ENCODE measurements at places on chromosomes 7 and 10.

GRCh38 chr7:322111-322671 is 32.2 kb downstream of the FOXL3 start:
- DNase-seq, result peak; percentile 51

- no peak for DNase-seq
Measured at GRCh38 chr7:149753375-149754233, 19.8 kb downstream of the ZNF467 start.

- no peak for DNase-seq
Measured at GRCh38 chr10:23571884-23572283, 133.0 kb downstream of the OTUD1 start.

GRCh38 chr10:11005725-11006427 is 11.8 kb upstream of the CELF2 start:
- DNase-seq, result no peak

GRCh38 chr7:133395551-133395950 is 142.7 kb downstream of the EXOC4 start:
- DNase-seq, result no peak

DNA sequence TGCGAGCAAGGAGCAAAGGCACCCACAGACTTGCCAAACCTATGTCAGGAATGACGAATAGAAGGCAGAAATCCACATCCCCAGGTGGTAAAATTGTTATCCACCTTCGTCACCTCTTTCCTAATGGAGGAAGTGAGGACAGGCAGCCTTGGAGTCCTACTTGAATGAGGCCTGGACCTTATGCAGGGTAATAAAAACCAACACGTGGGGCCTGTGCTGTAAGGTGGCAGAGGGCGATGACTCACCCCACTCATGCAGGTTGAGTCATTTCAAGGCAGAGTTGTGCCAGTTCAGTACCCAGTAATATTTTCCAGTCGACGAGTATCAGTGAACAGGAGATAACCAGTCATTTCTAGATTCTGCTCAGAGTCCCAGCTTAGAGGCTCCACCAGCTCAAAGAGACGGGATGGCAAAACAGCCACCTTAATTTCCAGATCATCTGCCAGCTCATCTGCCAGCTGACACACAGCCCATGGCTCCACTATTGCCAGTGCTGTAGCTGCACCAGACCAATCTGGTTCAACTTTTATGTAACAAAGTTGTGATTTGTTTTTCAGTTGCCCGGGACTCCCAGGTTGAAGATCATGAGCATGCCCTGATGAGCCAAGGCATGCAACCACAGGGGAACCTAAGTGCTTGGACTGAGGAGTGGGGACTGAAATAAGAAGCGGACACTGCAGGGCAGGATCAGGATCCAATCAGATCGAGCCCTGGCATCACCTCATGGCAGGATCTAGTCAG is 176.2 kb upstream of the ITGB1 start:
- no peak for DNase-seq

- no peak for DNase-seq
Measured at GRCh38 chr10:122140941-122141623, 130.0 kb upstream of the BTBD16 start.

DNA sequence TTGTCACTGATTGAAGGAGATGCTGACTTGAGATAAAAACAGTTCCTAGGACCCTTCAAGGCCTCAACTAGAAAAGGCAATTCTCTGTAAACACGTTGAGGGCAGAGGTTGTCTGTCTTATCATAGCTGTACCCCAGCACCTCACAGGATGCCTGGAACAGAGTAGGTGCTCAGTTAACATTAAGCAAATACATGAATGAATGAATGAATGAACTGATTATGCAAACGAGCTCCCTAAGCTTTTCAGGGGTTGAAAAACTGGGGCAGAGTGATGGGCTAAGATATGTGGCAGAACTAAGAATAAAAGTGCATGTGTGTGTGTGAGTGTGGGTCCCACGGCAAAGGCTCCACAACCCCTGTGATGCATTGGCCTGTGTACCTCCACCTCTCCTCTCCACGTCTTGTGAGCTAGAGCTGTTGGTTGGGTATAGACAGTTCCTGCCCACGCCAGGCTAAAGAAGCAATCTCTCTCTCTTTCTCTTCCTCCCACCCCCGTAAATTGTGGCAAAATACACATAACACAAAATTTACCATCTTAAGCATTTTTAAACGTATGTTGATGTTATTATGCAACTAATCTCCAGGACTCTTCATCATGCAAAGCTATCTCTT is 20.9 kb upstream of the SMC3 start:
- DNase-seq, result no peak

DNA sequence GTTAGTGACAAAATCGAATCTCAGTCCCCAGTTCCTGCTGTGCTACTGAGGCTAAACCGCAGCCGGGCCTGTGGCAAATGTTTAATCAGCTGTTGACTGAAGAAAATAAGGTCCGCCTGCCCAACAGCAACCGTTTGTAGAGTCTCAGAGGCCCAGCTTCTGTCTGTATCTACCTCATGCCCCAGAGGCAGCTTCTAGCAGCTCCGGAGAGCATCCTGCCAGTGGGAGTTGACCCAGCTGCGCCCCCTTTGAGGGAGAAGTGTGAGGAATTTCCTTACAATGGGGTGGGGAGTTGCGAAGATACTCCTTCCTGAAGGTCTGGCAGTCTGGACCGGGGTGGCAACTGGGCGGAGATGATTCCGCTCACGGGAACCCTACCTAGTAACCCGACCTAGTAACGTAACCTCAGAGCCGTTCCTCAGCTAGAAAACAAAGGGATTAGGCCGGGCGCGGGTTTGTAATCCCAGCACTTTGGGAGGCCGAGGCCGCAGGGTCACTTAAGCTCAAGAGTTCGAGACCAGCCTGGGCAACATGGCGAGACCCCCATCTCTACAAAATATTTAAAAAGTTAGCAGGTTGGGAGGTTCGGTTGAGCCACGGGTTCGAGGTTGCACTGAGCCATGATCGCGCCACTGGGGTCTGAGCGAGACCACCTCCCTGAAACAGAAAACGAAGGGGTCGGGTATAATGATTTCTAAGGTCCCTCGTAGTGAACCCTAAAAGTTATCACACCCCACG is 846 bp upstream of the ZNF775 start:
- peak; percentile 64 for DNase-seq

DNA sequence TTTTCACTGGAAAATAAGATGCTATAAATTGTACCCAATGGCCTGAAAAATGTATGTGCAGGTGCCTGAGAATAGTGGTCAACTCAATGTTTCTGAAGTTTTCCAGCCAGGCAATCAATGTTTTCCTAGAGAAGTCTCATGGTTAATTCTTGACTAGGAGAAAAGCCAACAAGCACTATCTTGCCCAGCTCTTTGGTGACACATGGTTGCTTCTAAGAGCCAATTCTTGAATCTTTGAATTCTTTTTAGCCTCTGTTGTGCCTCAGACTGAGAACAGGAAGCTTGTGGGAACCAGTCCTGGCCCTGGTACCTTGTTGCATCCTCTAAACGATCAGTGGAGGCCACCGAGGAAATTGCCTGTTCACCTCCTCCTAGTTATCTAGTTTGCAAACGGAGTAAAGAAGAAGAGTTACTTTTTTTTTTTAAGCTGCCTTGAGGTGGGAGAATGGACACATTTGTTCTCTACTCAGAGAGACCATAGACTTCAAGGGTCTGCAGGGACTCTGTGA is 144.0 kb upstream of the MKLN1 start:
- DNase-seq, result no peak

DNA sequence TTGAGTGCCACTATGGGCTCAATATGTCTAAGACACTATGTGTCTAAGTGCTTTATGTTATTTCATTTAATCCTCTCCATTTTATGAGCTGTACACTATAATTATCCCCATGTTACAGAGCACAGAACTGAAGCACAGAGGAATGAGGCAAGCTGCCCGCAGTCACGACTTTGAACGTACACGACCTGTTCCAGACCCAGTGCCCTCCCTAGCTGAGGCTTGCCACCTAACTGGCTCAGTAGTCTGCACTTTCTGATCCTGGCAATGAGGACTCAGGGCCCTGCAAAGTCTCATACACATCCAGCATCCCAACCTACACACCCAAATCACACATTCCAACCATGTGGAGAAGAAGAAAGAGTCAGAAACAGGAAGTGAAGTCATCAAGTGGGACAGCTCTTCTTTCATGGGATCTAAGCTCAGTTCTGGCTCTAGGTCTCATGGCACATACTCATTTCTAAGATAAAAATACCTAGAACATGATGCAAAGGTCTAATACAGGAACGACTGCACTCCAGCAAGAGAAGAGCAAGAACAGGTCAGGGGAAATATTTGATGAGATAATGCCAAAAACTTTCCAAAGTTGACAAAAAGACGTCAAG is 42.4 kb upstream of the DDC start:
- no peak for DNase-seq

DNA sequence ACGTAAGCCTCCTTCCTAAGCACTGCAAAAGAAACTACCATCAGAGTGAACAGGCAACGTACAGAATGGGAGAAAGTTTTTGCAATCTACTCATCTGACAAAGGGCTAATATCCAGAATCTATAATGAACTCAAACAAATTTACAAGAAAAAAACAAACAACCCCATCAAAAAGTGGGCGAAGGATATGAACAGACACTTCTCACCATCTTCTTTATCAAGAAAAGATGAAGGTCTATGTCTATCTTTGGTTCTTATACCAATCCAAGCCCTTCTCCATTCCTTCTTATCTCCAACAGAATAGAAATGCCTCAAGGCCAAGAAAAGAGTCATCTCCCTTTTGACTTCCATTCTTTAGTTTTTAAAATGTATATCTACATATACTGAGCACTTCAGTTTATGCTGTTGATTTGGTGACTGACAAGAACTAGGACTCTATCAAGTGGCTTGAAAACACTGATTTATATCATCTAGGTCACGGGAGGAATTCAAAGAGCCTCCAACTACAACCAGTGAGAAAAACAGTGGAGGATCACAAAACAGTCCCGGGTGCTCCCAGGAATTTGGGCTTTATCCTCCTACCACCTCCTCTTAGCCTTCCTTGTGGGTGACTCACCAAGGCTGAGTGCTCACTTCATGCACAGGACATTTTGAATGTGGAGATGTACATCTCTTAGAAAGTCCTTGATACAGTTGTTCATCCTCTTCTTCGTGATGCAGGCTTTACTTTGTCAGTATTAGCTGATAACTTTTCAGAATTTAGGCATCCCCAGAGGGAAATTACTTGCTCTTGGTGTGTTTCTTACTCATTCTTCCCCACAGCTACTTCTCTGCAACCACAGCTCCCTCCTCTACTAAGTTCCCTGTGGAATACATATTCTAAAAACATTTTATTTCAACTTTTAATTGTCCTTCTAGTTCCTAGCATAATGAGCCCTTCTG is 15.4 kb downstream of the TAS2R41 start:
- DNase-seq, result no peak

DNA sequence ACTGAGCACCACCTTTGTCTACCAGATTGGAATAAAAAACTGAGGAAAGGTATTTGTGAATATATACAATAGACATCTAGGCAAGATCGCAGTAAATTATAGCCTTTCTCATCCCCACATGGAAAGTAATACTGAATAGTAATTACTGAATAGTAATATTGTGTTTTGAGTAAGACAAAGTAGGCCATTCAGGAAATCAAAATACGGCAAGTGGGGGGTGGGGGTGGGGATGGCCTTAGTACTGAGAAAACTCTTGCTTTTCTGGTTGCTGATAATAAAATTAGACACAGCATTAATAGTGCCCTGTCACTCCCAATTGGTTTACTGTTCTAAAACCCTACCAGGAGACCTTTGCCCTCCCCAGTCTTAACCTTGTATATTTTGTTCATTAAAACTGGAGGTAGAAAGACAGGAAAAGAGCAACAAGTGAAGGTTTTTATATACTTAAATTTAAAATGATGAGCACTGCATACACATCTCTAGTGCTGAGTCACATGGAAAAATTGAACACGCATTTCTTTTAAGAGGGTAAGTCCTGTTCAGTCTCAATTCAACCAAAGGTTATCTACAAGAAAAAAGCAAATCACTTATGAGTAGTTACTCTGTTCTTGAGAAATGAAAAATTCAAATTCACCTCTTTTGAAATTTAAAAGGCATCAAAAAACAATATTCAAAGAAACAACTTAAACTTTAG is 65.6 kb downstream of the IGF2BP3 start:
- no peak for DNase-seq

DNA sequence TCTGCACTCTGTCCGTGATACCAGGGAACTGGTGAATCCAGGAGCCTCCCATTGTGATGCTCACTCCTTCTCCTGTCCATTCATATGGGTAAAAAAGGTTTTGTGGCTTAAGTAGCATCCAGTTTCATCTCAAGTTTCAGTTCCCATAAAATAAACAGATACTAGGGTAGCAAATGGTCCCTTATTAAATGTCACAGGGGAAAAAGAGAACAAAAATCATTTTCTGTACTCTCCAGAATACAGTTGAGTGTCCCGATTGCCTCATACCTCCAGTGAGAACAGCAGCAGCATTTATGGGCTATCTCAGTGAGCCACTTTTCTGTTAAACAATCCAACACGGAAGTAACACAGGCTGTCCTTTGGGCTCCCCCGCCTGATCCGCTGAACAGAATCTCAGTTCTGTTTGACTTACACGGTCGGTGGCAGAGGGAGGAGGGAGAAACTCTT is 179.6 kb downstream of the CELF2 start:
- DNase-seq, result no peak

GRCh38 chr10:71767420-71768035 is 5.8 kb downstream of the VSIR start:
- no peak for DNase-seq

GRCh38 chr7:1593091-1593866 is 23.4 kb upstream of the PSMG3 start:
- no peak for DNase-seq

DNA sequence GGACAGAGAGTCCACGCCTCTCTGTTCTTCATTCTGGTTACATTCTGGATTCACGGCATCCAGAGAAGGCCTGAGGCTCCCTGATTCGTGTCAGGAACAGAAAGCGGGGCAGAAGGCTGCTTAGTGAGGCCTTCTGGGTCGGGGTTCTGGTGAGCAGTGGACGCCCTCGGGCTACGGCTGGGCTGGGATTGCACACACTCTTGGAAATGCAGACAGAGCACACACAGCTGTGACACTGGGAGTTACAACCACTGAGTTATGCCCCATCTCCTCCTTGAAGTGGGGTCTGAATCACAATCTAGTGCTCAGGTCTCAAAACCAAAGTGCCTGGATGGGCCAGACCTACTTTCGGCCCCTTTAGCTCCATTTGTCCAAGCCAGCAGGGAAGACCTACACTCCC is 156.9 kb upstream of the GDF10 start:
- no peak for DNase-seq

- DNase-seq, result no peak
Measured at GRCh38 chr7:74364061-74364460, 74.9 kb downstream of the CLIP2 start.

DNA sequence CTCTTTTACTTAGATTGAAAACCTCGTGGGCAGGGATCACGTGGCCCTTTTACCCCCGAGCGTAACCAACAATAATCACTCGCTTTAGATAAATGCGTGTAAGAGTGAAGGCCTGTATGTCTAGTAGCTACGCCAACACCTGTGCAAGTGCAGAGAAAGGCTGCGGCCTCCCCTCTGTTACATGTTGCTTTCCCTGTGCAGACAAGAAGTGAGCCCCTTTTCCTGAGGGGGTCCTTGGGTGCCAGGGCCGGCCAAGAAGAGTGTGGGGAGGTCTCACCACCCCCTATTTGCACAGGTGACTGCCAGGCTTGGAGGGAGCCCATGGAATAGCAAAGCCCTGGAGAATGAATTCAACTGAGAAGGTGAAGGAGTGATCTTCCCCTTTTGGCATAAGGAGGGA is 35.6 kb upstream of the CNPY1 start:
- DNase-seq, result no peak

All from NCI-H1092 (cell line).